ENCODE measurements at places on chromosomes 3 and 15.

GRCh38 chr15:63986751-63987341, 59.4 kb downstream of the DAPK2 start:
- no peak for DNase-seq

- no peak for DNase-seq
Observed at GRCh38 chr3:3599016-3599415, 200.2 kb upstream of the LRRN1 start.

GRCh38 chr3:17075907-17076306, 191.2 kb downstream of the PLCL2 start:
- DNase-seq = no peak

- no peak for DNase-seq
Observed at GRCh38 chr15:73303636-73304035, 65.1 kb downstream of the HCN4 start.

DNA sequence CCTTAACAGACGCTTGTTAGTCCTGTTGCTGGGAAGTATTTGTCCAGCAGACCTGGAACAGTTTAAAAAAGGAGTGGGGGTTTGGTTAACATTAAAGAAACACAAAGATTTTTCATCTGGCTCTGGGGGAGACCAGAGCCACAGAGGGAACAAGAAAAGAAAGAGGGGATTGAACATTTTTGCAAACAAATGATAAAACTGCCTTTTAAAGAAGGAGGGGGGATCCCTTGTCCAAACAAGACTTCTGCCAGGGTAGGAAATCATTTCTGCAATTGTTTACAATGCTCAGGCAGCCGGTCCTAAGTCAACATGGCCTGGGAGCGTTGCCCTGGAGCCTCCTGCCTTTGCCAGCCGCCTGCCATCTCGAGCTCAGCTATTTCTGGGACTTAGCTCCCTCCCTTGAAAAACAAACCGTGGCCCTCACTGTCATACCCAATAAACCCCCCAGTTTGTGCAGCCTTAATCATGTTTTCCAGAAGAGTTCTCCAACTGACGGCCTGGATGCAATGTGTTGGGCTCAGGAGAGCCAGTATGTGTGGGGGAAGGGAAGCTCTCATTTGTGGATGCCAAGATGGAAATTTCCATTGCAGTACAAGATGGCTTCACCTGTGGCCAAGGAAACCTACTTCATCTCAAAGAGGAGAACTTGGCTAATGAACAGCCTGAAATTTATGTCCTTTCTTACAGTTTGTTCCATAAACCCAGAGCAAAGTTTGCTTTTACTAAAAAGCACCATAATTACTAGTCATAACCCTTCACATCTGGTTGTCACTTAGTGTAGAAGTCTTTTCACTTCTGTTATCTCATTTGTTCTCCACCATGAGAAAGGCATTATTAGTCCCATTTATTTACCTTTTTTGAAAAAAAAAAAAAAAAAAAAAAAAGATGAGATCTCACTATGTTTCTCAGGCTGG, 75.9 kb upstream of the RNU6-1 start:
- DNase-seq = no peak

DNA sequence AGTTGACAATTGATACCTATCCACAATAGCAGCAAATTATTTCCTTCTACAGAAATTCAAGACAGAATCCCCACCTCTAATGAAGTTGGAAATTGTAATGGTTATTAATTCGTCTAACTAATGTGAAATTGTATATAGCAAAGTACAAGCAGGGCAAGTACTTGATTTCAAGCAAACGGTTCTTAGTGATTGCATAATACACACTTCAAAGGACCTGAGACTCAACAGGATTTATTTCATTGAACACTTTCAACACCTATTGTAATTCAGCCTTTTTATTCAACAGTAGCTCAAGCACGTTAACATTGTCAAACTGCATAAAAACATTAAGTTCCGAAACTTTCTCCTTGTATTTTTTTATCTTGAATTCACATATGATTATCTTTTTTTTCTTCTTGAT, 40.2 kb upstream of the AGTR1 start:
- DNase-seq = no peak

DNA sequence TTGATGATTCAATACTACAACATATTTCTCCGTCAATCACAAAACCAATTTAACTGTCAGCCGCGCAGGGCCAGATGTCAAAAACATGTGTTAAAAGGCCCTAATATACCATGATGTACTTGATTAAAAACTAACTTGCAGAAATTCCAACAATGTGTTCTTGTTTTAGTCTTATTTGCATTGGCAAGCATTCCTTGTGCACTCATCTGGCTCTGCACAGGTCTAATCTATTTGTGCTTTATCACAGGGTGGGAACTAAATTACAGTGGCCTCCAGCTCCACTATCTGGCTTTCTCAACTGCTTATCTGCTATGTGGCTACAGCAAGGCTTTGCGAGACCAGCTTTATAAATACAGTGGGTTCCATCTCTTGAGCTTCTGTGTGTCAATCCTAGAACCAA, 455.5 kb downstream of the ERC2 start:
- no peak for DNase-seq

DNA sequence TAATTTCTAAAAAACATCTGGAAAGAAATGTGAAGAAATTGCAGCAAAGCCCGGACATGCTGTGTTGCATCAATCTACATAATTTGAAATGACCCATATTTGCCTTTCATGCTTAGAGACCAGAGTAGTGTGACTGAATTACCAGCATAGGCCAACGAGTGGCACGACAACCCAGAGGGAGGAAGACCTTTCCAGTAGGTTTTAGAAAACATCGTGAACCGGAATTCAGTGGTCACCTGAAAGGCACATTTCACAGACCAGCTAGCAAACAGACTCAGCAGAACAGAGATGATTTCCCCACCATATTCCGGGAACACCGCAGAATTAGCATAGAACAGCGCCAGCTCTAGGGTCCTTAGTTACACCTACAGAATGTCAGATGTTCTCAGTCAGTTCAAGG, 620.0 kb upstream of the ZNF385D start:
- DNase-seq = no peak

DNA sequence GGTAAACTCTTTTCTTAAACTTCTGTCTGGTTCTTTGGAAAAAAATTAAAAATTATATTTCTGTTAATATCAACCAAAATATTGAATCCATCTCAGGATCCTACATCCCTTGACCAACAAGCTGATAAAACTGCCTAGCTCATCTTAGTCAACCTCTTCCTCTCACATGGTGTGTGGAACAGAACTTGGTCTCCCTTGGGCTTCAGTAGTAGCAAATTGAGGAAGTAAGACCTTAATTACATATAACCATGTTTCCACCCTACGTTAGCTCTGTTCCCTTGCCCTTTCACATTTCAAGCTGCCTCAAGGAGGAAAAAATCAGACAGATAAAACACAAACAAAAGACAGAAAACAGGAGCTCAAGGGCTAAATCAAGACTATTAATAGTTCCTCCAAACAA, 116.4 kb downstream of the GREM1 start:
- DNase-seq = no peak

DNA sequence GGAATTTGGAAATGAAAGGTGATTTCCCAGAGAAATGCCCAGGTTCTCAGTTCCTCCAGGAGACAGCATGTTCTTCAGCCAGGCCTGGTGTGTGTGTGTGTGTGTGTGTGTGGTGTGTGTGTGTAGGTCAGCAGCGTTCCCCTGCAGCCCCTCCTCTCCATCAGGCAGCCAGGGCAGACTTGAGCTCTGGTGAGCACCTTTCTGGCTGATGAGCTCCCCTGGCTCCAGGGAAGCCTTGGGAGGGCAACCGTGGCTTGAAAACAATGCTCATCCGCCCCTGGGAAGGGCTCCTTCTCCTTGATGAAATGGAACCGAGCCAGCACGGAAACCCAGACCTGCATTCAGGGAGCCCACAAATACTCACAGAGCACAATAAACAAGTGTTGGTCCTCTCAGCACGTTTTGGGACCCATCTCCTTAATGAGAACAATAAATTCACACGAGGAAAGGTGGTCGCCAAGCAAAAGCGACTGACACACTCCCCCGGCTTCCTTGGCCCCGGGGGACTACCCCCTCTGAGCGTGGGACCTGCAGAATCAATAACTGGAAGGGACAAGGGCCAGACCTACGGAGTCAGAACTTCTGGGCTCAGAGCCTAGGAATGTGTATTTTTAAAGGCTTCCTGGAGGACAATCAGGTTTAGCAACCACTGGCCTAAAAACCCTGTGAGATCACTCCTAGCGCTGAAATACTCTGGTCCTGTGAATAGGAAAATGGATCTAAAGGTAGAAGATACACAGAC, 38.6 kb upstream of the HES1 start:
- DNase-seq = no peak

- DNase-seq = no peak
Observed at GRCh38 chr3:14514323-14514720, 25.8 kb downstream of the GRIP2 start.

DNA sequence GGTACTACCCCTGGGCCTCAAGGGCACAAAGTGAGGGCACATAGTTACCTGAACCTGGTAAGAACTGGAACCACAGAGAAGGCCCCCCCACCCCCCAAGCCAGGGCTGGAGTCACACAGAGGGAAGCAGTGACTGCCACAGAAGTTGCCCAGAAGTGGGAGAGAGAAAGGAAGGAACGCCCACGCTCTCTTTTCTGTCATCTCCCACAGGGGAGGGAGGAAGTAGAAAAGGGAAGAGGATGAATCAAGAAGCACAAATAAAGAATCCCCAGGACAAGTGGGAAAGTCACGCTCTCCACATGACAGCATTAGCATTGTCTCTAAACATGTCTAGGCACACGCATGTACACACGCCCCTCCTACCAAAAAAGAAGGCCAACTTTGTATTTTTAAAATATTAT, 114.7 kb upstream of the FRMD4B start:
- DNase-seq = no peak

- no peak for DNase-seq
Observed at GRCh38 chr3:1456781-1457311, 364.0 kb downstream of the CNTN6 start.

DNA sequence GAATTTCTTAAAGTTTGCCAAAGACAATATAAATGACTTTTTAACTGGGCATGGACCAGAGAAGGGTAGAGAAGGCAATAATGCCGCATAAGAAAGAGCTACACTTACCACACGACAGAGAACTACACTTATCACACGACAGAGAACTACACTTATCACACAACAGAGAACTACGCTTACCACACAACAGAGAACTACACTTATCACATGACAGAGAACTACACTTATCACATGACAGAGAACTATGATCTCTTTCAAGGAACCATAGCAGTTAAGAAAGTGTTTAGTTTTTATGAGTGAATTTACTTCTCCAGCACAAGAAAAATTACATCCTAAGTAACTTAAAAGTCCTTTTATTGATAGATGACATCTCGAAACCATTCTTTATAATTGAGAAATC, 32.0 kb downstream of the DCUN1D1 start:
- DNase-seq = no peak

GRCh38 chr3:70558956-70559355, 246.5 kb upstream of the MDFIC2 start:
- no peak for DNase-seq

DNA sequence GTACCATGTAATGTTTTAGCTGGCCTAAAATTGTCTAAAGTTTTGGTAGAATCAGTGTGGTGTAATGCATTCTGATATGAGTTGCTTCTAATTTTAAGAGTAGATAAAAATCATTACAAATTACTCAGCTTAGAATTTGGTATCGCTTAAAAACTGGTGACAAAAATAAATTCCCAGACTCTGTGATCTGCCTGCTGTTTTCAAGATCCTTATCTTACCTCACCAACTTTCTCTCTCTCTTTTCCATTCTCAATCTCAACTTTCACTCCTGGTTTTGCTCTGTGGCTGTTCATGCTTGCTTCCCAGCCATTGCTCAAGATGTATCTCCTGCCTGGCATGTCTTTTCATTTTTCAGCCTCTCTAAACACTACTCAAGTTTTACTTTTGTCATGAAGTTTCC, 45.7 kb downstream of the TCF12 start:
- DNase-seq = no peak

DNA sequence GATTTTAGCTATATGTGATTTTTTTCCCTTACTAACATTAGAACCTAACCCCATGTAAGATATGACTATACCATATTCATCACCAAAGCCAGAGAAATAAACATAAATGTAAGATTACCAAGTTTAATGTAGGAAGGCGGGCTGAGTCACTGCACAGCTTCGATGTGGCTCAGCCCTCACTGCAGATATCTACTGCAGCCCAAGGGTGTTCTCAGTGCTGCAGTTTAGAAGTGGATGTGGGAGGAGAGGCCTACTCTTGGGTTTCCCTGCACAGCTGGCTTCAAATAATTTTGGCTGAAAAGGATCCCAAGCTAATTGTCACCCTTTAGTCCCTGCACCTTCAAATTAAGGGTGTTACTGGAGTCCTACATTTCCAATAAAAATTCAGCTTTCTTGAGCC, 9.3 kb downstream of the ARPP19 start:
- no peak for DNase-seq

GRCh38 chr3:105791919-105792786, 76.7 kb downstream of the CBLB start:
- DNase-seq = no peak

- peak; percentile 40 for DNase-seq
Observed at GRCh38 chr15:20340331-20340811, 201.2 kb downstream of the GOLGA6L6 start.

GRCh38 chr15:65337436-65338070, 33.1 kb downstream of the RNU5B-1 start:
- no peak for DNase-seq

DNA sequence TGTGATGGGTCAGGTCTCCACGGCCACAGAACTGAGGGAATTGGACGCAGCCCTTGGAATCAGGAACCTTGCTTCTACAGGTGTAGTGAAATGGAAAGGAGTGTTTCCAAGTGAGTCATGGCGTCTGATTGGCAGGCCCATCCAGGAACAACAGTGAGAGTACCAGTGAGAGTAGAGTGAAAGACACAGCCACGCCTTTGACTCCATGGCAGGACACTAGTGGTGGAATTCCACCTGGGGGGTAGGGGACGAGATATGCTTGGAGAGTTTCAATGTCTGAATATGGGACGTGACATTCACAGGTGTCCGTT, 3.0 kb upstream of the SLC28A1 start:
- DNase-seq = no peak

DNA sequence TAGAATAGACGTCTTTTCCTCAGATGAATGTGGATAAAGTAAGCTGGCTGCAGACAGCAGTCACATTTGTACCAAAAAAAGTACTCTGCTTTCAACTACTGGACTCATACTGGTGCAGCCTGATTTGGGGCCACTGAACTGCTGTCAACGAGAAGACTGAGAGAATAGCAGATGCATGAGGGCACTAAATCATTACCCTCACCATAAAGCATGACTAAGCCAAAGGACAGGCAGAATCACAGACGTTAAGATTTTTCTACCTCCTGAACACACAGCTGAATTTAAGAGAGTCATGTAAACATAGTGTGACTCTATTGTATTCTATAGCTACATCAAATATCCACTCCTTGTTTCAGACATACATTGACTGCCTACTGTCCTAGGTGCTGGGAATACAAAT, 67.8 kb upstream of the CDAN1 start:
- DNase-seq = no peak

DNA sequence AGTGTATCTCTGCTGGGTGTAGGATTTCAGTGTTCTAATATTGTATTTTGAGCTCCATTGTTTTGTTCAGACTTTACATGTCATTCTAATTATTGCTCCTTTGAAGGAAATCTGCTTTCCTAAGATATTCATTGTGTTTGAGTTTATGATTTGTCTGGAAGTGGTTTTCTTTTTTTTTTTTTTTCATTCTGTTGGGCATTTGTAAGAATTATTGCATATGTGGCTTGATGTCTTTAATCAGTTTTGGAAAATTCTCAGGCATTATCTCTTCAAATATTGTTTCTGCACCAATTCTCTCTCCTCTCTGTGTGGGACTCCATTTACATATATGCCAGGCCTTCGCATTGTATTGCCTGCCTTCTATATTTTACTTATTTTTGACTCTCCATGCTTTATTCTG, 65.8 kb upstream of the RNU6-1 start:
- no peak for DNase-seq

- DNase-seq = no peak
Observed at GRCh38 chr3:14429640-14430039, 27.2 kb downstream of the SLC6A6 start.

Measured in neural crest cell (in vitro differentiated cells).